Activated naive CD4-positive, alpha-beta T cell treated with anti-CD3 and anti-CD28 coated beads, Interleukin-2, amount 50 U/mL, for 72 hours (primary cell): ENCODE measurements at places on chromosomes 3 and 15. TPM values are rescaled to one million over a fixed set of nuclear protein-coding genes. Genes with fewer than 3 reads are reported as not detected.

- no peak for DNase-seq
Measured at GRCh38 chr3:17806201-17806600, 63.8 kb upstream of the TBC1D5 start.

- DNase-seq = no peak
Measured at GRCh38 chr3:102733791-102734563, 299.2 kb downstream of the ZPLD1 start.

DNA sequence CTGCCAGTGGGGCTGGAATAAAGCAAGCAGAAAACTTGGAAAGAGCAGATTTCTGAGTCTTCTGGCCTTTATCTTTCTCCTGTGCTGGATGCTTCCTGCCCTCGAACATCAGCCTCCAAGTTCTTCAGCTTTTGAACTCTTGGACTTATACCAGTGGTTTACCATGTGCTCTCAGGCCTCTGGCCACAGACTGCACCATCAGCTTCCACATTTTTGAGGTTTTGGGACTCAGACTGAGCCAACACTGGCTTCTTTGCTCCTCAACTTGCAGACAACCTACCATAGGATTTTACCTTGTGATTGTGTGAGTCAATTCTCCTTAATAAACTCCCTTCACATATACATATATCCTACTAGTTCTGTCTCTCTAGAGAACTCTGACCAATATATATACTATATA, 706.6 kb downstream of the NR2F2 start:
- DNase-seq = no peak

DNA sequence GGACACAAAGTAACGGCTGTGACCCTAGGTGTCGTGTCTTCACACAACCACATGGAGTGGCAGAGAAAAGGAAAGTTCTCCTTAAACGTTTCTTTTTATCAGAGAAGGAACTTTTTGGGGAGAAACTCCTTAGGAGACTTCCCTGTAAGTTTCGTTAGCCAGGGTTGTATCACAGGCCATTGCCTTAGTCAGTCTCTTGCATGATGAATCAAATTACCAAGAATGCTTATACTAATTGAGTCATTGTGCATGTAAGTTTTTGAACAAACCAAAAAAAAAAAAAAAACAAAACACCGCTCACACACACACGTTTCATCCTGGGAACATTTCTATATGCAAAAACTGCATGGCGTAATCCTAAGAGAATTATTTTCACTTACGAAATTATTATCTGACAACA, 150.4 kb upstream of the SATB1 start:
- no peak for DNase-seq

- no peak for DNase-seq
Measured at GRCh38 chr15:94199725-94200124, 31.6 kb upstream of the MCTP2 start.

GRCh38 chr3:64039981-64040733, 16.9 kb upstream of the PSMD6 start:
- DNase-seq = no peak

DNA sequence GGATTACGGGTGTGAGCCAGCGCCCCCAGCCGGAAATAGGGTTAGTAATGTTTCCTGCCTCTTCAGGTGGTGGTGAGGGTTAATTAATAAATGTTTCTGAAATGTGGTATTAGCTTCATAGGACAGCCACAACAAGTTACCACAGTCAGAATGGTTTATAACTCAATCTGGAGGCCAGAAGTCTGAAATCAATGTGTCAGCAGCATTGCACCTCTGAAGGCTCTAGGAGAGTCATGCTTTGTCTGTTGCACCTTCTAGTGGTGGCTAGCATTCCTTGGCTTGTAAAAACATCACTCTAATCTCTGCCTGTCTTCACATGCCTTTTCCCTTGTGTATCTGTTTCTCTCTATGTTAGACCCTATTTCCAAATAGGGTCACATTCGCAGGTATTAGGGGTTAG, 7.8 kb upstream of the RPSA start:
- no peak for DNase-seq

CCDC39 gene
- not detected for total RNA-seq

- DNase-seq = no peak
Measured at GRCh38 chr3:160473978-160474377, 24.4 kb upstream of the TRIM59 start.

GRCh38 chr3:185789134-185789533, 35.7 kb downstream of the IGF2BP2 start:
- DNase-seq = no peak
